ENCODE measurements at places on chromosomes 5 and 9.

DNA sequence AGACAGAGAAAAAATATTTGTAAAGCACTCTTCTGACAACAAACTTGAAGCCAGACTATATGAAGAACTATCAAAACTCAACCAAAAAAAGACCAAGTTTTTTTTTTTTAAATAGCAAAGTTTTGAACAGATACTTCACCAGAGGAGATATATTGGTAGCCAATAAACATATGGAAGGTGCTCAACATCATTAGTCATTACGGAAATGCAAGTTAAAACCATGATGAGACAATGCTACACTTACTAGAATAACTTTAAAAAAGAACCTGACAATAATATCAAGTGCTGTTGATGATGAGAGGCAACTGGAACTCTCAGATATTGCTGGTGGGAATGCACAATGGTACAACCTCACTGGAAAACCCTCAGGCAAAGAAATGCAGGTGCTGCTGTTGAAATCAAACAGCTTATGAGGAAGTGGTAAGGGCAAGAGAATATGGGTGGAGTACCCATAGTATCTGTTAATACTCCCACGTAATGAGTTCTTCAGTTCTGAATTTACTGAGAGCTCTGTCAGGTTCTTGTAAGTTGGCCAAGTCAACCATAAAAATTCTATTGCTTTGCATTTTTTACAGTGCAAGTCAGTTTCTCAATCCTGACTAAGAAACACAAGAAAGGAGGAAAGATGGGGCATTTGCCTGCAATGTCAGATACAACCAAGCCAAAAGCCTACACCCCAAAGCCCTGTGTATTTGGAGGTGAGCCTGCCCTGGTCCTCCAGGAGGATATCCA, 87.3 kb upstream of the GNAQ start:
- no peak for DNase-seq

DNA sequence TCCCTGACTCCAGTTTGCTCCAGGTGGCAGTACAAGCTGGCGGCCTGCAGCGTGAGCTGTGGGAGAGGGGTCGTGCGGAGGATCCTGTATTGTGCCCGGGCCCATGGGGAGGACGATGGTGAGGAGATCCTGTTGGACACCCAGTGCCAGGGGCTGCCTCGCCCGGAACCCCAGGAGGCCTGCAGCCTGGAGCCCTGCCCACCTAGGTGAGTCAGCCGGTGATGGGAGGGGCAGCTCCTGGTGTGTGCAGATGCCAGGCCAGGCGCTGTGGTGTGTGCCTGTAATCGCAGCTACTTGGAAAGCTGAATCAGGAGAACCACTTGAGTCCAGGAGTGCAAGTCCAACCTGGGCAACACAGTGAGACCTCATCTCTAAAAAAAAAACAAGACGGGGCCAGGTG, 10.0 kb upstream of the CACFD1 start:
- DNase-seq, result no peak

DNA sequence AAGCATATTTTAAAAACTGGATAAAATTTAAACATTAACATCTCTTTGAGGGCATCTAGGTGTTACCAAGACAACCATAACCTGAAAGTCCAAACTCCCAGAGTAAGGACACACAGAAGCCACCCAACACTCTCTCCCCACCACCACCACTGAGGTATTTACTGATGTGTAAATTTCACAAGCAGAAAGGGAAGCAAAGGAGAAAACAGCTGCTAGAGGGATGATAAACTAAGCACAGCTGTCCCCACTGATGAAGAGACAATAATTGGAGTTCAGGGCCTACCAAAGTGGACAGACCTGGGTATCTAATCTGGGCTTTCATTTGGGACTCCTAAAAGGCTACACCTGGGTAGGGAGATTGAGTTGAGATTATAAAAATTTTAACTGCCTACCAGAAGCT, 63.6 kb downstream of the FRMD3 start:
- no peak for DNase-seq

- peak; percentile 53 for DNase-seq
Observed at GRCh38 chr5:83430130-83431010, 41.2 kb upstream of the VCAN start.

- DNase-seq, result no peak
Observed at GRCh38 chr9:70556771-70557170, 142.3 kb upstream of the KLF9 start.

DNA sequence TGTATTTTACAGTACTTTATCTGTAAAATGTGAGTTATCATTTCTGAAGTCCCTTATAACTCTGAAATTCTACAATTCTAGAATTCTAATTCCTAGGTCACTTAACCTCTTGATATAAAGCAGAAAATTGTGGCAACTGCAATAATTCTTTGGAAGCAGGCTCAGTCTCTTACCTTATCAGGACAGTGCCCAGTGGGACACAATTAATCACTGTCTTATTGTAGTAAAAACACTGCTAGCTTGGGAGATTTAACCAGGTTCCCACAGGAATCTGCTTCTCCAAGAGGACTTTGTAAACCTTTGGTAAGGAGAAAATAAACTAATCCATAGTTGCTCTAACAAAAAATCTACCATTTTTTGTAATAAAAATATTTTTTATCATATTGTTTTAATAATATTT, 18.3 kb upstream of the SPATA9 start:
- DNase-seq, result no peak

GRCh38 chr5:14187660-14188059, 44.5 kb downstream of the TRIO start:
- DNase-seq, result no peak

DNA sequence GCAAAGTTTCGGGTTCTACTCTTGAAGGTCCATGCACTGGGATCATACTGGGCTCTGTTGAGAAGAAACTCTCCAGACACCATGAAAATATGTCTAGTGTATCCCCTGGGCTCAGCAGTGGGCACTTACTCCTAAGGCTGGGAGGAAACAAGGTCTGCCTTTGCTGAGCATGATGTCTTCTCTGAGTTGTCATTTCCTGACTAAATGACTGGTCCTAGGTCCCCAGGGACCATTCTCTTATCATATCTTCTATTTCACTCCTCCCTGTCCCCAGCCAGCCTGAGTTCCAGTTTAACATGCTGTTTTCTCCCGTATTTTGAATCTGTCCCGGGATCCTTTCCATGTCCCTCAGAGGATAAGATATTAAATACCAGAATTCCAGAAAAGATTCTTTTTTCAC, 225.4 kb downstream of the MTRR start:
- DNase-seq, result no peak

DNA sequence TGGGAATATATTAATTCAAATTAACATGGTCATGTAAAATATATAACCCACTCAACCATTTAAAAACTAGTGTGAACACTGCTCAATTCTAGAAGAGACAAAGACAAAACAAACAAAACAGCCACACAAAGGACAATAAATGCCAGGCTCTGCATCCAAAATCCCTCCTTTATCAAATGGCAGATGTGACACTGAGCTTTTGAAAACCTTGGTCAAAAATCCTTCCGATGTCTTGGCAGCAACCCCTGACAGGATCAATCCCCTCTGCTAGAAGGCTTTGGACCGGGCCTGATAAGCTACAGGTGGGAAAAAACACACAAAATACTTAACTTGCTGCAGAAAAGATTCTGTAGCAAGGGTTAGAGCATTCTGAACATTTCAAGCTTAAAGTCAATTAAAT, 61.5 kb downstream of the ZFR start:
- DNase-seq, result no peak

DNA sequence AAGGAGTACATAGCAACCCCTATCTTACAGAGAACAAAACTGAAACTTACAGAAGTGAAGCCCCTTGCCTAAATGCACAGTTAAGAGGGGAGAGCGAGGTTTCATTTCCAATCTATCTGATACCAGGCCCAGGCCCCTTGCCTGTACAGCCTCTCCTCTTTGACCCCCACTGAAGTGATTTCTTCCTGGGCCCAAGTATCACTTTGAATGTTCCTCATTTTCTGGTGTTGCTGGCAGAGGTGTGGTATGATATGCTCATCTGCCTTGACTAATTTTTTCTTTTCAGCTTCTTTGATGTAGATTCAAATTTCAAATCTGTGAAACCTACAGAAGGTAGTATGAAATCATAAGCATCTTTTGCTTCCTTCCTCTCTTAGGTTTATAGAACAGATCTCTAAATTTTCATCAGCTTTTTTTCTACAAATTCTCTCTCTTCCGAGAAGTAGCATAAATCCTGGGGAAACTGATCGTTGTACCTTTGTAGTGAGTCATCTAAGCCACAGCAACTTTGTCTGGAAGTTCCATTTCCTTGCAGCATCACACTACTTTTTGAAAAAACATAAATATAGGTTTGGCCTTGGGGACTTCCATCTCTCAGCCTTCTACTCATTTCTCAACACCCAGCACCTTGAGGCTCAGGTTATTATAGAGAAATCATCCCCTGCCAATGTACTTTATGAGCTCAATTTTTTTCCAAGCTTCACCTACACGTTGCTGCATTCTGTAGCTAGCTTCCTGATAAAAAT, 402.4 kb upstream of the PTGER4 start:
- no peak for DNase-seq

- DNase-seq, result peak; percentile 96
Observed at GRCh38 chr5:140113699-140114263, at the start of gene PURA. Gene PURA, plus strand, starts transcription at chr5:140114109. Its CDS starts 73 bp downstream, at chr5:140114182.

DNA sequence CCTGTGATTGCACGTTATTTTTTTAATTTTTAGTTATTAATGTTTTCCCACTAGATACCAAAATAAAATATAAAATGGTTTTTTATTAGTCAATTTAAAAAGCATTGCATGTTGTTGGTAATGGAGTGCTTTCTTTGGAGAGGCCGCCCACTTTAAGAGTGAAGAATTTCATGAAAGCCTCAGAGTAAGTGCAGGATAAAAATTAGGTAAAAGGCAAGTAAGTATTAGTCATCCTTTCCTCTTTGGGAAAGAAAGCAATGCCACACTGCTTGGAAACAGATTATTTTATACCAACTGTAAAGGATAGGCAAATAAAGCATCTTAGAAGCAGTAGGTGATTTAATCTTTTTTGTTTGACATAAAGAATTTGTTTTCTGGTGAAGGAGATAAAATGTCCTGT, 62.9 kb downstream of the HSD17B4 start:
- DNase-seq, result no peak

- DNase-seq, result no peak
Observed at GRCh38 chr5:82234885-82235284, 43.3 kb downstream of the RPS23 start.

- DNase-seq, result no peak
Observed at GRCh38 chr9:101787891-101788290, 49.4 kb upstream of the GRIN3A start.

DNA sequence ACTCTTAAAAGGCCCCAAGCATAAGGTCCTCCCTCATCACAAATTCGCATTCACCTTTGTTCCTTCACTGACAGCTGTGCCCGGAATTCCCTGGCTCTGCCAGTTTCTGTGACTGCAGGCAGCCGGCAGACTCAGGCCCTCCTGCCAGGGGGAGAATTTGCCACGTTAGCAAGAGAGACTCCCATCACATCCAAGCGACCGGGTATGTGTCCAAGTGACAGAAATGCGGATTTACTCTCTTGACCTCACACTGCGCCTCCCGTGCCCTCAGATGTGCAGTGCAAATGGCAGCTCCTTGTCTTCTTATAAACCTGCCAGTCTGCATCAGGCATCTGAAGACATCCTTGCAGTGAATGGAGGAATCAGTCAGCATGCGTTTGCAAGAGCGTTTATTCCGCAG, 187.1 kb upstream of the WWC1 start:
- no peak for DNase-seq

DNA sequence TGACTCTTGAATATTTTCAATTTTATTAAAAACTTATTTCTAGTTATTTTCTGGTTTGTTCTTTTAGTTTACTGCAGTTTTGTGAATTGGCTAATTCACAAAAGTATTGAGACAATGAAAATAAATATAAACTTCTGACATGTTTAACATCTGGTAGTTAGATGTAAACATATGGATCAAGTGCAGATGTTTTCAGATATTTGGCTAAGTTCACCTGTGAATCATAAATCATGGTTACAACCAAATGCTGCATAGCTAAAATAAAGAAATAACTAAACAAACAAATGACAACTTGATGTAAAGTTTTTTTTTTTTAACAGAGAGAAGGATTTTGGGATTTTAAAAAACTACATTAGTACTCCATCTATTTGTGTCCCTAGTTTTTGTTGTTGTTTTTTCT, 484.6 kb downstream of the SLCO4C1 start:
- no peak for DNase-seq

DNA sequence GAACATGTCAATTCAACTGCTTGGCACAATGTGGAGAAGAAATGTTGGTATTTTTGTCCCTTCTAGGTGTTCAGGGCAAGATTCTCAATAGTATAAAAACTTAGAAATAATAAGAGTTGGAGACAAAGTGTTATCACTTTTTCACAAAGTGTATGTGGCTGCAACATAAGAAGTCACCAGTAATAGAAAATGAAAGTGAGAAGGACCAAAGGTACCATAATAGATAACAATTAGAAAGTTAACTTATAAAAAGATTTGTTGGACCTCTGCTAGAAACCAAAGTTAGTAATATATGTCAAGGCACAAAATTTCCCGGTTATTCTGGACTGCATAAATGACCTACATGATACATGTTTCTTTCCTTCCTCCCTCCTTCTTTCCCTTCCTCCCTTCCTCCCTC, 1535.3 kb downstream of the EFNA5 start:
- DNase-seq, result no peak

GRCh38 chr5:90381213-90381929, 28.2 kb downstream of the CETN3 start:
- no peak for DNase-seq

- DNase-seq, result no peak
Observed at GRCh38 chr5:154422298-154422697, 23.5 kb upstream of the SAP30L start.

GRCh38 chr5:77629509-77630113, 8.9 kb downstream of the OTP start:
- no peak for DNase-seq

DNA sequence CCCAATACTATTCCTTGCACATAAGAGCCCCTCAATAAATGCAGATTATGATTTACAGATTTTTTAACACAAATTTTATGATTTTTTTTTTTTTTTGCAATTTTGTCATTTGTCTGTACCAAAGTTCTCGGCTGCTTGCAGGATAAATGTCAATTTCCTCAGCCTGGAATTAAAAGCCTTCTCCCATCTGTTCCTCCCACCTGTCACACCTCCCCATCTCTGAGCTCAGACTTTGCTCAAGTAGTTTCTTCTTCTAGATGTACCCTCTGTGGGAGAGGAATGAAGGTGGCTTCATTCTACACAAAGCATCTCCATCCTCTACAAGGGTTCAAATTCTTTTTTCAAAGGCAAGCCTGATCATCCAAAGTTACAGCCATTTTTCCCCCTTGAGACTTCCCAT, 153.7 kb upstream of the GRAMD2B start:
- DNase-seq, result no peak

GRCh38 chr5:151295138-151295537, 8.4 kb downstream of the SLC36A3 start:
- no peak for DNase-seq

Data from lower lobe of right lung (tissue), 2 donors.